CD4-positive, alpha-beta T cell treated with Interleukin-10 for 1 hour (primary cell): ENCODE measurements at places on chromosomes 7 and 10.

DNA sequence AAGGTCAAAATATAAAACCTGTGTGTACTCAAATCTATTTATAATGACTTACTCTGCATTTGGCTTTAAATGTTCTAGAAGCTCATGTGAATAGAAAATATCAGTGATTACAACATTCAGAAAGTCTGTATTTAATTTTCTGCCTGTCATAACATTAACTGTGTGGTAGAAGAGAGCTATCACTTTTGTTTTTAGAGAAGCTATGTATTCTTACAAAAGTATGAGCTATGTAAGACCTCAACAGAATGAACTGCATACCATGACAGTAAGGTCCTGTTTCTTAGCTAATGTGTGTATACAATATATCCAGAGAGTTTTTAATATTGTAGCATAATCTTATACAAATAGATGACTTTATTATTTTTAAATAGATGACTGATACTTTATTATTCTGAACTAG, 61.5 kb downstream of the PTN start:
- no peak for DNase-seq

- no peak for DNase-seq
Measured at GRCh38 chr10:35675846-35676245, 33.8 kb upstream of the FZD8 start.

- DNase-seq: no peak
Measured at GRCh38 chr7:138565071-138565450, 105.0 kb downstream of the TRIM24 start.

DNA sequence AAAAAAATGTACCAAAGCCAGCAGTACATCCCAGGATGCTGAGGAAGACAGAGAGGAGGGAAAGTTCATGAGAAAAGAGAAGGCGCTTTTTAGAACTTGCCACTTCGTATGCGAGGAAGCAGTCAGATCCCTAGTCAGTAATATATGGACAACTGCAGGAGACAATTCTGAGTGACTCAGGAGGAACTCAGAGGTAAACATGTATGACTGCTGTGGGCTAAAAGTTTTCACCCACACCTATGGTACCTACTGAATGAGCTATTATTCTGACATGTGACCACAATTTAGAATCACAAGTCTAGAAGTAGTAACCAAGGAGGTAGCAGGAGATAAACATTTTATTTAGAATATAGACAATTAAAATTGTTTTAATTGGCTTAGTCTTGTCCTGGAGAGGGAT, 126.5 kb downstream of the ICA1 start:
- no peak for DNase-seq

GRCh38 chr7:12738665-12739064, 51.2 kb downstream of the ARL4A start:
- DNase-seq: no peak
